ENCODE measurements at places on chromosomes 16 and 17.

DNA sequence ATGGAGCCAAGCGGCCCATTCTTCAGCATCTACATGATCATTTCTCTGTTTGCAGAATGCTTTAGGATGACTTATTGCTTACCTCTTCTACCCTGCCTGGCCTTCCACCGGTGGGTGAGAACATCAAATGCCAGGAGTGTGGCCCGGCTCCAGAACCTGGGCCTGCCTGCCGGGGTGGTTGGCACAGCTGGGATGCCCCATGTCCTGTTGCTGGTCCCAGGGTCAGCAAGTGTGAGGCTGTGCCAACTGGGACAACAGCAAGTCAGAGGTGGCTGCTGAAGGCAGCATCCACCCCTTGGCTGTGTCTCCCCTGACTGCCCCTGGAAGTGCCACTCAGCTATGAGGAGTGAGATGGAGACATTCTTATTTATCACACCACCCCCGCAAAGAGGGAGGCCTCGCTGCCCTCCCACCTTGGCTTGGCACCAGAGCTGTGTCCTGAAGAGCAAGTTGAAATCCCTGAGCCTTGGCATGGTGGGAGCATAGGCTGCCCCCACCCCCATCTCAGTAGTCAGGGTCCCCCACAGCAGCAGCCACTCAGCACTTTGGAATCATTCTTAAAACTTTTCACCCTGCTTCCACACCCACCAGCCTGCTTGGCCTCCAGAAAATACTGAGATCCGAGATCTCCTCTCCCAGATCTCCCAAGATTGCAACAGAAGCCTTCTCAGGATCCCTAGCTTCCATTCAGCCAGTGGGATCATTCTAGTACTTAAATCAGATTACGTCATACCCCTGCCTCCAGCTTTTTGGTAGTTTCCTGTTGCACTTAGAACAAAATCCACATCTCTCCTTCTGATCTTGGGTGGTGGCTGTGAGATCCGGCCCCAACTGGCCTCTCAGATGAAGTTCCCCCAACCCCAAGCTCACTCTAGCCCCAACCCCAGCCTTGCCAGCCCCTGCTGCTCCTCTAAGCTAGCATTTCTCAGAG lies 127.5 kb downstream of the SOCS1 start:
- DNase-seq = no peak

DNA sequence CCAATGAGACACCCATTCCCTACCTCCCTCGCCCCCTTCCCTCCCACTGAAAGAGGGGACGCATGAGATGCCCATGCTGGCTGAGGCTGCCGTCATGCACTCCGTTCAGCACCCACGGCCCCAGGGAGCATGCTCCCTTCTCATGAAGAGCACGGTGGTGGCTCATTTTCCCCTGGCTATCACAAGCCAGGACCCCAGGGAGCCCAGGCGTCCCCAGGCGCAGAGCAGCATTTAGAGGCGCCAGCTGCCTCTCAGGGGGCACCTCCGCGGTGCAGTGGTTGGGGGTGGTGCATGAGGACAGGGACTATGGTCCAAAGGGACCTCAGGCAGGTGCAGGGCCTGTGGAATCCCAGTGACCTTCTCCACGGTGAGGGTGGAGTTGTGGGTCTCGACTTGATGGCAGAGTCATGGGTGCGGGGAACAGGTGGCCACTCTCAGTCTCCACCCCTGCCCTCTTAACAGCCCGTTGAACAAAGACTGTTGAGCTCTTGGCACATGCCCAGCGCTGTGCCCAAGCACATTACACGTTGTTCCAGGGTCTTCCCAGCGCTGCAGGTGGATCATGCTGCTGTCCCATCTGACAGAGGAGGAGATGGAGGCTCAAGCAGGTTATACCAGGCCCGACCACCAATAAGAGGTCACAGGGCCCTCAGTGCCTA lies 13.6 kb downstream of the KIF19 start:
- DNase-seq = no peak

DNA sequence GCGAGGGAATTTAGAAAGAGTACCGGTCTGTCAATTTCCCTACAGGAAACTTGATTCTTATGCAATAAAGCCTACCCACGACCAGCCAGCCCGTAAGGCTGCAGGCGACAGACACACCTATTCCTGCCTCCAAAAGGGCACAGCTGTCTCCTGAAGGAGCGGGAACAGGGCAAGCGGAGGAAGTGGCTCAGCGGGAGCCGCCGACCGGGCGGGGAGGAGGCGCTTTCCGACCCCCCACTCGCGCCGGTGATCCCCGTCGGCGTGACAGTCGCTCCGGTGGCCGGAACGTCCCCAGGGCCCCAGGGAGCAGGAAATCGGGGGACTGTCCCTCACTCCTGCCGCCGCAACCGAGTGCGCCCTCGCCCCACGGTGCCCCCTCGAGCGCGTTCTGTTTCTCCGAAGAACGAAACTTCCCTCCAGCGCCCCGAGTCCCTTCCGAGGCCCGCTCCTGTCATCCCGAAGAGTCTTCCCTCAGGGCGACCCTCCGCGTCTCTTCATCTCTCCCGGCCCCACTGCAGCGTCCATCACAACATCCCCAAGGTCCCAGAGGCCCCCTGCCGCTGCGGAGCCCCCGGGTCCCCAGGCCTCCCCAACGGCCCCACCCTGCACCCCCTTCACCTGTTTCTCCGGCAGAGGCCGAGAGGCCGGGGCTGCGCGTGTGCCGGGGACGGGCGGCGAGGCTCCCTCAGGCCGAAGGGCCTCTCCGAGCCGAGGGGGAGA lies 421 bp downstream of the STAT3 start:
- peak; percentile 47 for DNase-seq

DNA sequence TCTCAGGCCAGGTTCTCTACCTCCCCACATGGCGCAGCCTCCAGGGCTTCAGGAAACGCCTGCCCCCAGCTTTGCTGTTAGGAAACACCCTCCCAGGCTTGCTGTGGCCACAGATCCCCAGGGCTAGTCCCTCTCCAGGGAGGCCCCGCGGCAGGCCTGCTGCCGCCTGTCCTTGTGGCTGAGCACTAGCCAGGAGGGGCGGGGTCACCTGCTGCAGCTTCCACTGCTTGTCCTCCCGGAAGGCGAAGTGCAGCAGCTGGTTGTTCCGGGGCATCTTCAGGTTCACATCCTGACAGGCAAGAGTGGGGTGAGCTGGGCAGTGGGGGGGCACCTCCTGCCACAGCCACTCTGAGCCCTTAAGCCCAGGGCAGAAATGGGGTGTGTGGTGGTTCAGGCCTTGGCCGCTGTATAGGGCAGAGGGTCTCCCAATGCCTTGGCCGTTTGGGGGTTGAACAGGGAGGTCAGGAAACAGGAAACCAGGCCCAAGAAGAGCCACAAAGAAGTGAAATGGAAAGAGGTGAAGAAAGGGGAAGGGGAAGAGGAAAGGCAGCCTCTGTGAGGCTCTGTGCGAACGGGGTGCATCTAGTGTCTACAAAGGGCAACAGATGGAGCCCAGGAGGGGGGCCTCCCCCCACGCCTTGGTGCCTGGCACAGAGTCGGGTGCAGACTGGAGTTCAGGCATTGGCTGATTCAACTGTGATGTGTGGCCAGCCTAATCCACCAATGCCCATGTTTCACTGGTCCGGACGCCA lies 2.0 kb downstream of the ROGDI start:
- DNase-seq = no peak

- DNase-seq = no peak
These were observed 12.2 kb upstream of the UBE2G1 start for GRCh38 chr17:4378626-4379025.

DNA sequence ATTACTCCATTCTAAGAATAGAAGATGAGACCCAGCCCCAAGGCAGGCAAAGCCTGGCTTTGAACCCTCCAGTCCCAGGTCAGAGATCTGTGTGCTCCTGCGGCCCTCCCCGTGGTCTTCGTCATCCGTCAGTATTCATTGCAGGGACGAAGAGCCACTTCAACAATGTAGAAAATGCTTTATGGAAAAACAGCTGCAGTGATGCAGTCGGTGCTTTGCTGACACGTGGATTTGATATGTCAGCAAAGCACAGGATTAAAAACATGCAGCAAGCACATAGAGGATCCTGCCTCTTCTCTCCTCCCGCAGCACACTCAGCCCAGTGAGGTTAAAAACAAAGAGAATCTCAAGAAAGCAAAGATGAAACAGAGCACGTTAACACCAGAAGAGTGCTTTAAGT lies 117.1 kb upstream of the AXIN2 start:
- no peak for DNase-seq

DNA sequence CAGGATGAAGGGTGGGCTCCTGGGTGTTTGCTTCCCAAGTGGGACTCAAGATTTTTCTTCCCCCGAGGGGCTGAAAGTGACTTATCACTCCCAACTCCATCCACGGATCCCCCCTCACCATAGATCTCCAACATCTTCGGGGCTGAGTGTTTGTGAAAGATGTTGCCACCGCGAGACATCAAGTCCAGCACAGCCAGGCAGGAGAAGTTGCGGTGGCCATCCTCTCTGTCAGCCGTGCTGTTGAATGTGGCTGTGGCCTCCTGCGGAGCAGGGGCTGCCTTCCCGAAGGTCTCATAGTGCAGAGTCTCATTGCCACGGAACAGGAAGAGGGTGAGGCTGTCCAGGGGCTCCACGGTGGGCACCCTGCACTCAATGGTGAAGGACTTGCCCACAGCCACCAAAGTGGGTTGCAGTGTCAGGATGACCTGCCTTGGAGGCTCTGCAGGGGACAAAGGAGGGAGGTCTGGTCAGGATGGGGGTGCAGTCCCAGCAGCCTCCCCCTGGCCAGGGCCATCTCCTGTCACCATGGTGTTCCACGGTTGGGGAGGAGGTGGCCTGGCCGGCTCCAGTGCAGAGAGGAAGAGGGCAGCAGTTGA lies 5.5 kb downstream of the PRR29 start:
- no peak for DNase-seq

- no peak for DNase-seq
These were observed 389.3 kb downstream of the PMP22 start for GRCh38 chr17:14875557-14876412.

GRCh38 chr17:49193513-49194296 lies 16.7 kb downstream of the GNGT2 start:
- no peak for DNase-seq

DNA sequence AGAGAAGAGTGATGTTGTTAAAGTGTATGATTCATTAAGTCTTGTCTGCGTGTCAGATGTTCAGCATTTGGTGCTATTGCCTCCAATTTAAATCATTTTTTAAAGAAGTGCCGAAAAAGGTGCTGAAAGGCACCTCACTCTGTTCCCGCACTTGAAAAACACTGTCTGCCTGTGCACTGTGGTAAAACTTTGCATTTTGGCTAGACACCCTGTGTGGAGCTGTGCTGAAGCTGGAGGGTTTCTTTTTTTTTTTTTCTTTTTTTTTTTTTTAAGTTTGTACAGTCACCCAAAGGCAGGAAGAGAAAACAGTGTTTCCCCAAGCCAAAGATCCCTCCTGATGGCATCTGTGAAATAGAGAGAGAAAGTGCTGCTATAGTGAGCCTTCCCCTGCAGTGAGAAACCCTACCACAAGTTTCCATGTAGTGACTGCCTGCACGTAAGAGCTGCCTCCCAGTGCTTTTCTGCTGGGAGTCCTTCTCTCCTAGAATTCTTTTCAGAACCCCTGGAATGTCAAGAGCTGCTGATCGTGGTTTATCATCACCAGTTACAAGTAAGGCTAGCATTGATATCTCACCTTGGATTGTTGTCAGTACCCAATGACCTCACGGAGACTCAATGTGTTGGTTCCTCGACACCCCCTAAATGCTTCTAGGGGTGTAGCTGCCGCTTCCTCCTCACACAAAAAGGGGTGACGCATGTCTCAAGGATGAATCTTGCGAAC lies 116.0 kb upstream of the SOX9 start:
- no peak for DNase-seq

DNA sequence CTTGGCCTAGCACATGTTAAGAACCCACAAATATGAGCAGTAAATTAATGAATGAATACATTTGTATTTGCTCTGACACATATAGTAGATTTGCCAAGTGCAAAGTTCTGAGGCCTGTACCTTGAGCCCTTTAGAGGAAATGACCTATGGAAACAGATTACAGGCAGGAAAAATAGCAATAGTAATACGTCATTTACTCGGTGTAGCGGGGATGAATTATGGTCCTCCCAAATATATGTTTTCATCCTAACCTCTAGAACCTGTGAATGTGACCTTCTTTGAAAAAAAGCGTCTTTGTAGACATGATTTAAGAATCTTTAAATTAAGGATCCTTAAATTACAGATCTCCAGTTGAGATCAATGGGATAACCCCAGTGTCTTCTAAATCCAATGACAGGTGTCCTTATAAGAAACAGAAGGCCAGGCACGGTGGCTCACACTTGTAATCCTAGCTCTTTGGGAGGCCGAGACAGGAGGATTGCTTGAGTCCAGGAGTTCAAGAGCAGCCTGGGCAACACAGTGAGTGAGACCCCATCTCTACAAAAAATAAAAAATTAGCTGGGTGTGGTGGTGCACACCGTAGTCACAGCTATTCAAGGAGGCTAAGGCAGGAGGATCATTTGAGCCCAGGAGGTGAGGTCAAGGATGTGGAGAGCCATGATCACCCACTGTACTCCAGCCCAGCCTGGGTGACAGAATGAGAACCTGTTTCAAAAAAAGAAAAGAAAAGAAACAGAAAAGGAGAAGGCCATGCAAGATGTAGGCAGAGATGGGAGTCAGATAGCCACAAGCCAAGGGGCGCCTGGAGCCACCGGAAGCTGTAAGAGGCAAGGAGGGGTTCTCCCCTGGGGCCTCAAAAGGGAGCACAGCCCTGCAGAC lies 5.1 kb upstream of the ITPRIPL2 start:
- no peak for DNase-seq

GRCh38 chr17:78304549-78305037 lies 55.3 kb downstream of the SOCS3 start:
- no peak for DNase-seq

GRCh38 chr16:14028202-14028601 lies 42.9 kb upstream of the MRTFB start:
- no peak for DNase-seq

- no peak for DNase-seq
These were observed 11.7 kb downstream of the ATPAF2 start for GRCh38 chr17:18027280-18027679.

DNA sequence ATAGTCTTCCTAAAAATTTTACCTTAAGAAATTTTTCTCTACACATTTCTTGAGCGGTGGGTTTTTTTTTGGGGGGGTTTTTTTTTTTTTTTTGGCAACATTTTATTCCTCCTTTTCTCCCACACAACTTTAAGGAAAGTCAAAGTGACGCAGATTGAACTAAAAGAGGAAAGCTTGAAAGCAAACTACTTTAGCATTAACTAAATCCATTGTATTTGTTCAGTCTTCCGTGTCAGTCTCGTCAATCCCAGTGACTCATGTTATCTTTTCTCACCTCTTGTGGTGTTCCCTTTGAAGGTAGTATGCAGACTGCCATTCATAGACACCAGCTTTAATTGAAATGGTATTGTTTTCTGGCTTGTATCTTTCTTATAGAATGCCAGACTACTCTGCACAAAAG lies 39.3 kb downstream of the TADA2A start:
- DNase-seq = no peak

All from activated naive CD8-positive, alpha-beta T cell treated with anti-CD3 and anti-CD28 coated beads for 36 hours (primary cell).